Heart left ventricle (tissue), 16 donors: ENCODE measurements at places on chromosomes 12 and 14. TPM values are rescaled to one million over a fixed set of nuclear protein-coding genes. Genes with fewer than 3 reads are reported as not detected.

Gene BCL11B
- not detected for total RNA-seq

DNA sequence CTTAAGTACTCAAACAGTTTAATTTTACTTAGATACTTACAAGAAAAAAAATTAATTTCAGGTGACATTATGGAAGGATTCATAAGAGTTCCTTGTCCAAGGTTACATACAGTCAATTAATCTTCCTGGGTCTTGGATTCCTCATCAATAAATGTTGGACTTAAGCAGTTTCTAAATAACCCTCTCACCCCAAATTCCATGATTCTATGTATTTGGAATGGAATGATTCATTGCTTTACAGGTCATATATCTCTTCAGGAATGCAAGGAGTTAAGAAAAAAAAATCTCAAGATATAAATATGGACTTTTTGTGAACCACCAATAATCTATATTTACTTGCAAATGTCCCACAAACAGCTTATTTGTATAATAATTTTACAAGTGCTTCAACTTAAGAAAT is 84.2 kb upstream of the BMP4 start:
- H3K4me3 ChIP-seq = no peak overlapping the region
- H3K36me3 ChIP-seq = no peaks in the 10 kb centered on the region
- H3K27ac ChIP-seq = no peak overlapping the region
- H3K27me3 ChIP-seq = no peaks in the 10 kb centered on the region
- no peak for DNase-seq

DNA sequence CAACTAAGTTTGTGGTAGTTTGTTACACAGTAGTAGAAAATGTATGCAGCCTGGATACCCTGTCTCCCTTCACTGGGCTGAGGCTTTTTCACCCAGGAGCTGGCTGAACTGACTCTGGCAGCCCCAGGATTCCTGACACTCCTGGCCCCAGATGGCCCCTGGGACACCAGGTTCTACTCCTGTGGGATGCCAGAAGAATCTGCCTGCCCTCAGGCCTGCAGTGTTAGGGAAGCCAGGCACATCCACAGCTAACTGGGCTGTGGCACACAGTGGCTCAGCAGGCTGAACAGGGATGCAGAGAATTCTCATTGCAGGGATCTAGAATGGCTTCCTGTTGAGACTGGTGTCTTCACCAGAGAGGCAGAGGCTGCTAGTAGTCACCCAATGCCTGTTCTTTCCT is 8.5 kb downstream of the IFI27 start:
- H3K4me3 ChIP-seq = no peak overlapping the region
- no peaks in the 10 kb centered on the region for H3K27me3 ChIP-seq
- DNase-seq = no peak
- H3K27ac ChIP-seq = no peak overlapping the region

DNA sequence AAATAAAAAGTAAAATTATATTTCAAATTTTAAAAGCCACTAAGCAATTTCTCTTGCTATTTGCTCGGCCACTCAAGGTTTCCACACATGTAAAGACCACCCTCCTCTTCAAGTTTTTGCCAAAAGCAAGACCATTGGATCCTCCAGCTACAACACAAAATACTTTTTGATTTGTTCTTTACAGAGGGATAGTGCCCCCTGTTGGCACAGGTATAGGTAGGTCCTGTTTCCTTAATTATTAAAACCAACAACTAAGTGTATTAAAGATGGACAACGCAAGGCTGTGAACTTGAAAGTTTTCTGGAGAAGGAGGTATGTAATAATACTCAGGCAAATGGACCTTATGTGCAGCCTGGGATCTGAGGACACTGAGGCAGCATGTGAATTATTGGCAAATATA is 23.8 kb downstream of the ATP6V1D start:
- no peaks in the 10 kb centered on the region for H3K4me1 ChIP-seq
- no peak overlapping the region for H3K4me3 ChIP-seq
- no peaks in the 10 kb centered on the region for H3K27me3 ChIP-seq
- DNase-seq = no peak

- H3K27me3 ChIP-seq = no peaks in the 10 kb centered on the region
- no peak for DNase-seq
- no peaks in the 10 kb centered on the region for H3K4me1 ChIP-seq
- no peak overlapping the region for H3K4me3 ChIP-seq
- H3K36me3 ChIP-seq = peaks cover 67% of the 10 kb centered on the region
These were observed 50.2 kb downstream of the SETD3 start for GRCh38 chr14:99430491-99430890.

- H3K4me3 ChIP-seq = no peak overlapping the region
- H3K36me3 ChIP-seq = no peaks in the 10 kb centered on the region
These were observed 775.5 kb upstream of the SEL1L start for GRCh38 chr14:82309199-82309598.

DNA sequence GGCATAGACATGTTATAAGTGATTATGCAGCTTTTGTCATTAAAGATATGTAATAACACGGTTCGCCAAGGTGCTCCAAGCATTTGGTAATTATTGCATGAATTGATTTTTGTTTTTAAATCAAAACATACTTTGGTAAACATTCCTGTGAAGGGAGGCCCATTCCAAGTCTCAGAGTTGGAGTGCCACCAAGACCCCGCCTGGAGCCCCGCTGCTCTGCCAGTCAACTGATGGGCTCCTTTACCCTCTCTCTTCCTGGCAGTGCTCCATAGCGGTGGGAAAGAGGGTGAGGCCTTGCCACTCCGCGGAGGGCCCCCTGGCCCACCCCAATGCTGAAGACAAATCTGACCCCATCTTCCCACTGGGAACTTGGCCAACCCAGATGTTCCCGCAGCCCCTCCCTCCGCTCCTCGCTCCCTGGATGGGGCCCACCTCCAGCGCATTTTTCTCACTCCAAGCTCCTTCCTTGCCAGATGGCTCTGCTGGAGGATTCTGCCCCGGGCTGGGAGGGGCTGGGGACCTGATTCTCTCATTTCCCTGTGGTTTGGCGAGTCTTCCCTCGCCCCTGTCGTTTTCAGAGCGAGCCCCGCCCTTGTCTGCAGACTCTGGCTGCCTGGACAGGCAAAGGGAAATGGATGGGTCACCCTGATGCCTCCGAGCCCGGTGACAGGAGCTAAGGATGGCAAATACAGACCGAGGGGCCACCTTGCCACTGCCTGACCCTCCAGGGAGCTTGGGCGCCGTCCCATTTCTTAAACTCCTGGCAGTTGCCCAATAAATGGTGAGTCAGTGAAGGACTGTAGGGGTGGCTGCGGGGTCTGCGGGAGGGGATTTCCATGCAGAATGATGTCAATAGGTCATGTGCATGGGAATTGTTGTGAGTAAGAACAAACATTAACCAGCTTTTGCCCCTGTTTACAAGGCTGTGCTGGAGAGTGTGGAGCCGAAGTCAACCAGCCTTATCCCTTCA is 9.2 kb upstream of the PAPLN start:
- no peak for DNase-seq
- H3K4me1 ChIP-seq = peaks cover 4% of the 10 kb centered on the region
- peak overlapping the region; percentile 48 for H3K27ac ChIP-seq

Gene TSHR
- not detected for total RNA-seq

Gene DPY19L2
- total RNA-seq = 31.6 TPM

DNA sequence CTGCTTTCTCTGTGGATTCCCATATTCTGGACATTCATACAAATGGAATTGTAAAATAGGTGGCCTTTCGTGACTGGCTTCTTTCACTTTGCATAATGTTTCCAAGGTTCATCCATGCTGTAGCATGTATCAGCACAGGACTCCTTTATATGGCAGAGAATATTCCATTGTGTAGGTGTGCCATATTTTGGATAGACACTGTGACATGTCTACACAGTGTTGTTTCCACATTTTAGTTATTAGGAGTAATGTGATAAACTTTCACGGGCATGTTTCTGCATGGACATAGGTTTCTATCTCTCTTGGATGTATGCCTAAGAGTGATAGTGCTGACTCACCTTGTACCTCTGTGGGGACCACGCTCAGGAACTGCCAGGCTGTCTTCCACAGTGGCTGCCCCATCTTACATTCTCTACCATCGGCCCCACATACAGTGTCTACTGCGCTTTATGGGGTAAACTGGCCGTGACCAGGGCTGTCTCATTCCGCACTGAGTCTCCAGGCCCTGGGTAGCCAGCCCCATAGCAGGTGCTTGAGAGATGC is 7.1 kb upstream of the KRT84 start:
- H3K27me3 ChIP-seq = no peaks in the 10 kb centered on the region
- DNase-seq = no peak
- no peaks in the 10 kb centered on the region for H3K36me3 ChIP-seq
- no peak overlapping the region for H3K27ac ChIP-seq
- no peak overlapping the region for H3K4me3 ChIP-seq

DNA sequence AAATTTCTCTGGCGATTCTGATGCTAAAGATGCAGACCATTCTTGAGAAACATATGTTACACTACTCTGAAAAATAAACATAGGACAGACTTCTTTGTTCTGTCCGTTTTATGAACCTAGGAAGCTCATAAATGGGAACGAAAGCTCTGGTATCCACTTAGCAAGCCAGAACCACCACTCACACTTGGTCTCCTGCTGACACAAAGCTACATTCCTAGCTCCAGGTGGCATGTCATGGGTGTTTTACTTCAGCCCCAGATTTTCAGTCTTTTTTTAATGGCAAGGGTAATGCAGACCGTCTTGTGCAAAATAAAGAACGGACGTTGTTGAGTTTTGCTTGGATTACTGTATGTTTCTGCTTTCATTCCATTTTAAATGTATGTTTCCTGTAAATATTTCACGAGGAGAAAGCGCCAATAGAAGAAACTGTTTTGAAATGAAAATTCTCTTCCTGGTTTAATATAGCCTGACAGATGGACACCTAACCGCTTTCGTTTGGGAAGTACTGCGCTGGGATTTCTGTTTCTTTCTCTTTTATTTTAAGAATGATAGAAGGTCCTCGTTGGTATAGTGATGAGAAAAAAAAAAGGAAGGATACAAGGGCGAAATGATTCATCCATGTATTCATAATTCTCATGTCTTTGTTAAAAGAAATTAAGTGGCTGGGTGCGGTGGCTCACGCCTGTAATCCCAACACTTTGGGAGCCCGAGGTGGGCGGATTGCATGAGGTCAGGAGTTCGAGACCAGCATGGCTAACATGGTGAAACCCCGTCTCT is 871 bp upstream of the COQ5 start:
- H3K4me3 ChIP-seq = peak overlapping the region; percentile 67
- no peaks in the 10 kb centered on the region for H3K27me3 ChIP-seq
- H3K36me3 ChIP-seq = peaks cover 3% of the 10 kb centered on the region
- H3K4me1 ChIP-seq = peaks cover 5% of the 10 kb centered on the region
- H3K27ac ChIP-seq = peak overlapping the region; percentile 92

Gene SERPINA9
- not detected for total RNA-seq

DNA sequence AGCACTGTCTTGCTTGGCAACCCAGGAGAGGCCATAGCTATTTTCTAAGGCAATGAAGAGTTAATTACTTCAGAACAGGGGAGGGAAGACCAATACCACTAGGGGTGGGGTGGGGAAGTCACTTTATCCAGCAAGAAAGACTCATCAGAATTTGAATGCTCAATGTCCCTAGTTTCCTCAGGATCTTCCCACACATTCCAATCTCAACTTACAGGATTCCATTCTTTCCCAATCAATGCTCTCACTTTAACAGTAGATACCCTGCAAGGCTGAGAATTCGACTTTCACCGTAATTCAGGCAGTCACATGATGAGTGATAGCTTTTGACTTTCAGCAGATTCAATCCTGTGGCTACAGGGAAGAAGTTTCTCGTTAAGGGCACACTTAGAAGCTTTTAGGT is 526.6 kb upstream of the SEL1L start:
- no peaks in the 10 kb centered on the region for H3K36me3 ChIP-seq
- no peak overlapping the region for H3K4me3 ChIP-seq
- no peaks in the 10 kb centered on the region for H3K27me3 ChIP-seq
- H3K4me1 ChIP-seq = no peaks in the 10 kb centered on the region

Gene JPH4
- 0.27 TPM for total RNA-seq

DNA sequence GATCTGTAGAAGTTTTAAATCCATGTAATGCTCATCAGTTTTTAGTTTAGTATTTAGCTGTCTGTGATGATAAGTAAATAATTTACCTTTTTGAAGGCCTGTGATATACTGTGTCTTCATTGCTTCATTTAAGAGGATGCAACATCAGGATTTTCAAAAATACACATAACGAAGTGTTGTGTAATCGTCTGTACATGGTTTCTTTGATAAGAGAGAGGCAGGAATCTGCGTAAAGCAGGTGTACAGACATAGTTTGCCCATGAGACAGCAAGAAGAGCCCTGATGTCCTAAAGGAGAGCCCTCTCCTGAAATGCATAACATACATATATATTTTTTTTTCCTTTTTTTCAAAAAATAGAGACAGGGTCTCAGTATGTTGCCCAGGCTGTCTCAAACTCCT is 44.8 kb downstream of the RASSF3 start:
- H3K4me3 ChIP-seq = no peak overlapping the region
- no peaks in the 10 kb centered on the region for H3K27me3 ChIP-seq
- H3K4me1 ChIP-seq = peaks cover 19% of the 10 kb centered on the region
- H3K27ac ChIP-seq = no peak overlapping the region

Gene DCN
- total RNA-seq = 449 TPM

DNA sequence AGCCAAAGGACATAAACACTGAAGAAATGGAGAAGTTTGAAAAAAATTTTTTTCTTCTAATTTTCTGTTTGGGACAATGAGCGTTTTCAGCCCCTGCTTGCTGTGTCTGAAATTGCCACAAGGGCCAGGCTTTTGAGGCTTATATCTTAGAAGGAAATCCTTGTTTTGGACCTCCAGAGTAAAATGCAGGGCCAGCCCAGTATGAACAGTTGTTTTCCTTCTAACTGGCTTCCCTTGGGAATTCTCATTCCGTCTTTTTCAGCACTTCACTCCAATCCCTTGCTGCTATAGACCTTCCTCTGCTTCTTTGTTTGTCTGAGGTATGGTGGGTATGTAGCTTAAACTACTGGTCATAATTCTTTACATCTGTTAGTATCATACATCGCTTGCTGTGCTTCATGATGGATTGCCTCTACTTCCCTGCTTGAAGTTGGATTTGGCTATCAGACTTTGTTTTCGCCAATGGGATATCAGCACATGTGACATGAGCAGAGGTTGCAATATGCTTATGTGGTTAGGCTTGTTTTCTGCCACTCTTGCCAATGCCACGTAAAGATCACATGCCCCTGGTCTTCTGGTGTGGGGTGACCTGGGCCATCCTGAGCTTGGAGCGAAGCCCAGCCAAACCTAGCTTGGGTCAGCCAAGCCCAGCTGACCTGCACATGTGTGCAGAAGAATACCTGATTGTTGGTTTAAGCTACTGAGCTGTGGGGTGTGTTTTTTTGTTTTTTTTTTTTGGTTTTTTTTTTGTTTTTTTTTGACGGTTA is 64.7 kb downstream of the AVPR1A start:
- no peak for DNase-seq
- no peak overlapping the region for H3K4me3 ChIP-seq

- DNase-seq = no peak
- no peak overlapping the region for H3K4me3 ChIP-seq
- H3K4me1 ChIP-seq = peaks cover 4% of the 10 kb centered on the region
- no peaks in the 10 kb centered on the region for H3K36me3 ChIP-seq
- no peaks in the 10 kb centered on the region for H3K27me3 ChIP-seq
These were observed 194.0 kb upstream of the SLC16A7 start for GRCh38 chr12:59401862-59402261.

GRCh38 chr14:91872011-91872501 is 4.7 kb upstream of the TC2N start:
- peaks cover 3% of the 10 kb centered on the region for H3K27me3 ChIP-seq
- H3K4me1 ChIP-seq = peaks cover 17% of the 10 kb centered on the region
- H3K4me3 ChIP-seq = no peak overlapping the region
- no peaks in the 10 kb centered on the region for H3K36me3 ChIP-seq

Gene FAIM2
- 3.2 TPM for total RNA-seq

Gene AP5M1
- 51.9 TPM for total RNA-seq
